ENCODE measurements at places on chromosomes 16 and 17. TPM values are rescaled to one million over a fixed set of nuclear protein-coding genes. Genes with fewer than 3 reads are reported as not detected.

The GUCY2D gene
- polyA plus RNA-seq: not detected

DNA sequence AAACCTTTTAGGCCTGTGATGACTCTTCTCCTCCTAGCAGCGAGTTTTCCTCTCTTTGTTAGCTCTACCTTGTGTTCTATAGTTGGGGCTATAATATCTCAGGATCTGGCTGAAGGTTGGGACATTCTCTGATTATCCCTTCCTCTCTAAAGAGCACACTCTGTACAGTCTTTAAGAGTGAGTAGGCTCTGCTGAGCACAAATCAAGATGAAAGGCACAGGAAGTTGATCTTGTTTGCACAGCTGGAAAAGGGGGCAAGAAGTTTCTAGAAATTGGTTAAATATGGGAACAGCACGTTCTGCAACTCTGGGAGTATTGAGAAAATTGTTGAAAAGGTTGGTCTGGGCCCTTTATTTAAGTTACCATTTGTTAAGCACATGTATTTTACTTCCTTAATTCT is 240.9 kb downstream of the CDH11 start:
- no peak overlapping the region for H3K27ac ChIP-seq
- H3K27me3 ChIP-seq: no peaks in the 10 kb centered on the region
- peaks cover 12% of the 10 kb centered on the region for H3K4me1 ChIP-seq

GRCh38 chr16:84087001-84087400 is 29.7 kb downstream of the MBTPS1 start:
- no peak overlapping the region for H3K4me3 ChIP-seq
- peaks cover 41% of the 10 kb centered on the region for H3K36me3 ChIP-seq
- H3K27ac ChIP-seq: no peak overlapping the region
- no peaks in the 10 kb centered on the region for H3K27me3 ChIP-seq

GRCh38 chr17:33266116-33266515 is 27.0 kb downstream of the ASIC2 start:
- H3K4me1 ChIP-seq: peaks cover 21% of the 10 kb centered on the region
- H3K27me3 ChIP-seq: no peaks in the 10 kb centered on the region
- H3K4me3 ChIP-seq: no peak overlapping the region
- no peak overlapping the region for H3K27ac ChIP-seq
- H3K36me3 ChIP-seq: no peaks in the 10 kb centered on the region

GRCh38 chr17:751269-752001 is 629 bp downstream of the GEMIN4 start:
- H3K4me1 ChIP-seq: peaks cover 11% of the 10 kb centered on the region
- H3K4me3 ChIP-seq: peak overlapping the region; percentile 85
- peak; percentile 75 for DNase-seq
- no peaks in the 10 kb centered on the region for H3K36me3 ChIP-seq
- peak overlapping the region; percentile 30 for H3K27ac ChIP-seq

The MED13 gene
- 4.3 TPM for polyA plus RNA-seq
